ENCODE measurements at places on chromosomes 11 and 22.

GRCh38 chr11:1116104-1116503, 41.4 kb downstream of the MUC2 start:
- DNase-seq, result no peak

DNA sequence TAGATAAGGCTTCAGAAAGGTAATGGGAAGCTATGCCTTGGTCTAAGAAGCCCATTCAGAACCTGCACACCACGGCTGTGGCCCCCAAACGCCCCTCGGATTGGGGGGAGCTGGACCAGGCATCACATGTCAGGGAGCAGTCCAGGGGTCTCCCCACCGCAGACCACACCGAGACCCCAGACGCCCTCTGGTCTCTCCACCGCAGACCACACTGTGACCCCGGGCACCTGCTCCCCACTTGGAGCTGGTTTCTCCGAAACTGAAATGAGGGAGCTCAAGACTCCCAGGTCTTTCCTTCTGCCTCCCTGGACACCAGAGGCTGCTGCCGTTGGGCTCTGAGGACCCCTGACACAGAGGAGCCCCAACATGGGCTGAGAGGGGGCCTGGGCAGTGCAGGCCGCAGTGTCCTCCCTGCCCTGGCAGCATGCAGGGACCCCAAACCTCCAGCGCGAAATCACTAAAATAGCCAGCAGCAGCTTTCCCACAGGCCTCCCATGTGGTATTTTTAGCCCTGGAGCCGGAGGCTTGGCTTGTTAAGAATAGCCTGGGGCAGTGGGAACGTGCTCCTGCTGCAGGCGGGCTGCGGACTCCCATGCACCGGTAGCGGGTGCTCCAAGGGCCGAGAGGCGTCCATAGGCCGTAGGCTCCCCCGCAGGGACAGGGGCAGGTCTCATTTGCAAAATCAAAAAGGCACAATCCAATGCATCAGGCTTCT, 7.7 kb downstream of the LINC01488 start:
- no peak for DNase-seq

GRCh38 chr11:22657101-22657694, 9.2 kb upstream of the GAS2 start:
- DNase-seq, result no peak

DNA sequence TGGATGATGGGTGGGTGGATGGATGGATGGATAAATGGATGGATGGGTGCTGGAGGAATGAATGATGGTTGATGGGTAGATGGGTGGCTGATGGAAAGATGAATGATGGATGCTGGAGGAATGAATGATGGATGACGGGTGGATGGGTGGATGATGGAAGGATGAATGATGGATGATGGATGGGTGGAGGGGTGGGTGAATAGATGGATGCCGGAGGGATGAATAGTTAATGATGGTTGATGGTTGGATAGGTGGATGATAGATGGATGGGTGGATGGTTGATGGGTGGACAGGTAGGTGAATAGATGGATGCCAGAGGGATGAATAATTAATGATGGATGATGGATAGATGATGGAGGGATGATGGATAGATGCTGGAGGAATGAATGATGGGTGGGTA, 41.4 kb downstream of the ANO1 start:
- no peak for DNase-seq

GRCh38 chr11:69438286-69438920, 43.1 kb upstream of the LINC01488 start:
- no peak for DNase-seq

DNA sequence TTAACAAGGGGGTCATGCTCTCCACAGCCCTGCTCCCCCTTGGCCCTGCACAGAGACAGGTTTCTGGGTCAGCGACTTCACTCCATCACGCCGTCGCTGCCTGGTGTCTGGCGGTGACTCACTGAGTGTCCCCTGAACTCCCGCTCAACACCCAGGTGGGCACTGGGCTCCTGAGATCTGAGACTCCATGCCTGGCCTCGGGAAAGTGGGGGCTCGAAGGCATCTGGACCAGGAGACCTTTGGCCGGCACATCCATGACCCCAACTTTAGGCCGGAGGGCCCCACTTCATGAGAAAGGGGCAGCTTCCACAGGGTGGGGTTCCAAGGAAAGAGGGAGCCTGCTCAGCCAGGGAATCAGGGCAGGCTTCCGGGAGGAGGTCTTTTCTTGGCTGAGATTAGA, 79.3 kb upstream of the PRR5 start:
- no peak for DNase-seq
